ENCODE measurements at places on chromosomes 1 and 21. TPM values are rescaled to one million over a fixed set of nuclear protein-coding genes. Genes with fewer than 3 reads are reported as not detected.

GRCh38 chr1:185761841-185762240 lies 27.6 kb downstream of the HMCN1 start:
- DNase-seq: no peak

DNA sequence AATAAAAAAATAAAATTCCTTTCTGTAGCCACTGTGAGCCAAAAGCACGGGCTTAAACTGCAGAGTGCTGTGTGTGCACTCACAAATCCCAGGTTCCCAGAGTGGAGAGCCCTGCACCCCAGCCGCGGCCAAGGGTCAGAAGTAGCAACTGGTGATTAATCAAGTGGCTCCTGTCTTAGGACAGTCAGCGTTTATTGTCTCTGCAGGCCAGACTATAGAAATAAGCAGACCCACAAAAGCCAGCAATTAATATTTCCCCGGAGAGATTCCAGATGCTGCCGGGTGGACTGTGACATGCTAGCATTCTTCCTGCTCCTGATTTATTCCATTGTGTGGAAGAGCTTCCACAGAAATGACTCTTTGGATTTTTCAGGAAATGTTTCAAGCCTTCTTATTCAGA lies 412.2 kb downstream of the KIF26B start:
- no peak for DNase-seq

DNA sequence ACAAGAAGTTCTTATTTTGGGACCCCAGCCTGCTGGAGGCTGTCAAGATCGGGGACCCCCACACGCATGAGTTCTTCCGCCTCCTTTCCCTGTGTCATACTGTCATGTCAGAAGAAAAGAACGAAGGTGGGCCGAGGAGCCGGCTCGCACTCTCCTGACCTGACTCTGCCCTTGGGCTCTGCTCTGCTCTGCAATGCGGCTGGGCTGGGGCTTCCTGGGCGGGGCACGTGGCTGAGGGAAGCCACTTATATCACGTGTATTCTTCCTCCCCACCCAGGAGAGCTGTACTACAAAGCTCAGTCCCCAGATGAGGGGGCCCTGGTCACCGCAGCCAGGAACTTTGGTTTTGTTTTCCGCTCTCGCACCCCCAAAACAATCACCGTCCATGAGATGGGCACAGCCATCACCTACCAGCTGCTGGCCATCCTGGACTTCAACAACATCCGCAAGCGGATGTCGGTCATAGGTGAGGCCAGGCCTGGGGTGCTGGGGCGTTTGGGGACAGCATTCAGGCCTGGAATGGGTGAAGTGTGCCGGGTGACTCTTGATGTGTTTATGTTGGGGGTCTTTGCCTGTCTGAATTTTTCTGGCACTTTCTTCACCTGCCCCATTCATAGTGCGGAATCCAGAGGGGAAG lies 17.6 kb downstream of the ATP8B2 start:
- peak; percentile 25 for DNase-seq

GRCh38 chr1:112998592-112999235 lies 42.7 kb upstream of the SLC16A1 start:
- no peak for DNase-seq

GRCh38 chr1:17119773-17120480 lies 676 bp upstream of the PADI2 start:
- DNase-seq: peak; percentile 73

DENND2C gene
- 0.60 TPM for total RNA-seq

DNA sequence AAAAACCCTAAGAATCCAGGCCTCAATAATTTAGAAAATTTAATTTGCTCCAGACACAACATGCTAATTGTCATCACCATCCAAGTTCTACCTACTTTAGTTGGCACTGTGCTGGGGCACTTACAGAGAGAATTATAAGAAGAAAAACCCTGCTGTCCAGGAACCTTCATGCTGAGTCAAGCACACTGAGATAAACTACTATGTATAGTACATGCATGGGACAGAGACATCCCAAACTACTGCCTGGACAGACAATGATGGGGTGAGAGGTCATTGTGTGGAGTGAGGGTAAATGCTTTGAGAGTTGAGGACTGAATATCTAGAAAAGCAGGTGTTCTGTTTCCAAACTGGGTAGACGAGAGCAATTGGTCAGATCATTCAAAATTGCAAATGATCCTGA lies 135.3 kb upstream of the CTTNBP2NL start:
- no peak for DNase-seq
